HFFc6 (cell line): ENCODE measurements at places on chromosomes 5 and 9. TPM values are rescaled to one million over a fixed set of nuclear protein-coding genes. Genes with fewer than 3 reads are reported as not detected.

DNA sequence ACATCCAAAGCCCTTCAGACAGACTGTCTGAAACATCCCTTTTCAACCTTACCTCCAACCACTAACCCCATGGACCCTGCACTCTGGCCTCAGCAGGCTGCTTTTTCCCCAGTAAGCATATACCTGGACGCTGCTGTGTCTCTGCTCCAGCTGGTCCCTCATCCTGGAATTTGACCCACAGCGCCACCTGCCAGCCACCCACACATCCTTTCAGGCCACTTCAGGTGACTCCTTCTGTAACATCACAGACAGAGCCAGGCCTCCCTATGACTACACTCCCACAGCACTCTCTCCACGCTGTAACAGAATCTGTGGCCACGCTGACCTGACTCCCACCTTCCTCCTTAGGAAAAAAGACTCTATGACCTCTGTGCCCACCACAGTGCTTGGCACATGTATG, 3.4 kb downstream of the MGAT1 start:
- no peak for DNase-seq

- no peak for DNase-seq
Measured at GRCh38 chr5:81234801-81235200, 1.7 kb downstream of the CKMT2 start.

DNA sequence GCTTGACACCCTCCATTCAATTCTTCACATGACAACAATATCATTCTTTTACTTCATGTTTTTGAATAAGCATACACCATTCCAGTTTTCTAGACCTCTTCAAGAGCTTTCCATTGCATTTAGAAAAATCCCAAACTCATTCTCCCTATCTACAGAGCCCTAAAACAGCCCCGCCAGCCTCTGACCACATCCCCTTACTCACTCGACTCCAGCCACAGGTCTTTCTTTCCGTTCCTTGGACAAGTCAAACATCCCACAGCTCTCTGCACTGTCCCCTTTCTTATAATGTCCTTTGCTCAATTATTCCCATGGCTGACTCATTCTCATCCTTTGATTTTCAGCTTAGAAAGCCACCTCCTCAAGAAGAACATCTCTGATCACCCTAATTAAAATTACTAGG, 38.2 kb downstream of the TTC39B start:
- no peak for DNase-seq

- no peak for DNase-seq
Measured at GRCh38 chr5:179410291-179411160, 65.3 kb upstream of the ADAMTS2 start.

GRCh38 chr5:31854181-31855133, 215.5 kb downstream of the PDZD2 start:
- no peak for DNase-seq

GRCh38 chr5:127216143-127216542, 74.5 kb upstream of the MEGF10 start:
- no peak for DNase-seq

DNA sequence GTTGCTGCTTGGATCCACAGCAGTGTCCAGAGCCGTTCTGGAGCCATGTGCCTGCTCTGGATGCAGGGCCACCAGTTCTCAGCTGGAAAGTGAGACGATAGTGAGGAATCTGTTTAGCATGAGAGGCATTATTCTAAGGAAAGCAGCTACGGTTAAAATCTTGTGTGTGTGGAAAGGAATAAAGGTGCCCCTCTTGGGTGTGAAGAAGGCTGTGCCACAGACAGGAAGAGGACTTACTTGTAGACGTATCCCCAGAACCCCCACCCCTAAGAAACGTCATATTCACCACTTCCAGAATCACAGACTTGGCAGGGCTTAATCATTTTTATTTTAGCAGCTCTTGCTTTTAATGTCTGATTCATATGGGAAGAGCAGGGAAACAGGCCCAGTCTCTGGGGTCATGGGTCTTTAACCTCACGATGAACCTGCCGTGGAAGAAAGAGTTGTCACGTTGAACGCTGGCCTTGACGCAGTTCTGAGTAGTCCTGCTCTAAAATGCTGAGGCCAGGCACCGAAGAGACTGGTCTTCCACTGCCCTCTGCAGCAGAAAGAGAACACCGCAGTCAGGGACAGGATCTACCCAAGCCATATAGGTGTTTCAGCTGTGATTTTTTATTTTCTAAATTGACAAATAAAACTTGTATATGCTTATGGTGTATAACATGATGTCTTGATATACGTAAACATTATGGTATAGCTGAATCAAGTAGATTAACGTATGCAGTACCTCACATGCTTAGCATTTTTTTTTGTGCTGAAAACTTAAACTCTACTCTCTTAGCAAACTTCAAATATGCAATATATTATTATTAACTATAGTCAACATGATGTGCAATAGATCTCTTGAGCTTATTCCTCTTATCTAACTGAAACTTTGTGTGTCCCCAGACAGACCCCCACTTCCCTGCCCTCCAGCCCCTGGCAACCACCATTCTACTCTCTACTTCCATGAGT, 38.8 kb downstream of the CARTPT start:
- peak; percentile 49 for DNase-seq

GRCh38 chr5:11062397-11062796, 301.4 kb upstream of the DAP start:
- peak; percentile 3 for DNase-seq

- DNase-seq, result no peak
Measured at GRCh38 chr9:124270504-124271335, 13.0 kb downstream of the NEK6 start.

GRCh38 chr9:34046784-34047379, 1.8 kb downstream of the UBAP2 start:
- DNase-seq, result peak; percentile 15

GRCh38 chr5:28012538-28012937, 974.2 kb upstream of the CDH9 start:
- no peak for DNase-seq

- DNase-seq, result no peak
Measured at GRCh38 chr5:22521521-22521920, 331.6 kb downstream of the CDH12 start.

GRCh38 chr9:33106827-33107621, 30.6 kb upstream of the SMU1 start:
- DNase-seq, result peak; percentile 75

DNA sequence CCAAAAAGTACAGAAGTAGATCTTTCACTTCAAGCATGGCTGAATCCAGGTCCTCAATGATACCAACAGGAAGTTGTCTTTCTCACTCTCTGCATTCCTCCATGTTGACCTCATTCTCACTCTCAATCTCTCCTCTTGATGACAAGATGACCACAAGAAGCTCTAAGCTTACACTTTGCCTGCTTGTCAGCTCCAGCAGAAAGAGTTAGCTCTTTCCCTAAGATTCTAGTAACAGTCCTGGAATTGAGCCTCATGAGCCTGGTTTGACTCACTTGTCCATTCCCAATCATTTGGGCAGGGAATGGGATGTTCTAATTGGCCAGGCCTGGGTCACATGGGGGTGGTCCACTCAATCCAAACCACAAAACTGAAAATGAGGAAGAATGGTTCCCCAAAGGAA, 3.3 kb upstream of the CLTA start:
- peak; percentile 83 for DNase-seq

MYMK gene
- not detected in 3 replicates for total RNA-seq

GADD45G gene
- not detected in 2 replicates for total RNA-seq

GGTA1 gene
- total RNA-seq, result not detected in 3 replicates

NMUR2 gene
- total RNA-seq, result not detected in 3 replicates

PCDHB8 gene
- total RNA-seq, result 0.39 and 2.1 TPM in 2 replicates
